ENCODE measurements at places on chromosomes 7 and 10.

DNA sequence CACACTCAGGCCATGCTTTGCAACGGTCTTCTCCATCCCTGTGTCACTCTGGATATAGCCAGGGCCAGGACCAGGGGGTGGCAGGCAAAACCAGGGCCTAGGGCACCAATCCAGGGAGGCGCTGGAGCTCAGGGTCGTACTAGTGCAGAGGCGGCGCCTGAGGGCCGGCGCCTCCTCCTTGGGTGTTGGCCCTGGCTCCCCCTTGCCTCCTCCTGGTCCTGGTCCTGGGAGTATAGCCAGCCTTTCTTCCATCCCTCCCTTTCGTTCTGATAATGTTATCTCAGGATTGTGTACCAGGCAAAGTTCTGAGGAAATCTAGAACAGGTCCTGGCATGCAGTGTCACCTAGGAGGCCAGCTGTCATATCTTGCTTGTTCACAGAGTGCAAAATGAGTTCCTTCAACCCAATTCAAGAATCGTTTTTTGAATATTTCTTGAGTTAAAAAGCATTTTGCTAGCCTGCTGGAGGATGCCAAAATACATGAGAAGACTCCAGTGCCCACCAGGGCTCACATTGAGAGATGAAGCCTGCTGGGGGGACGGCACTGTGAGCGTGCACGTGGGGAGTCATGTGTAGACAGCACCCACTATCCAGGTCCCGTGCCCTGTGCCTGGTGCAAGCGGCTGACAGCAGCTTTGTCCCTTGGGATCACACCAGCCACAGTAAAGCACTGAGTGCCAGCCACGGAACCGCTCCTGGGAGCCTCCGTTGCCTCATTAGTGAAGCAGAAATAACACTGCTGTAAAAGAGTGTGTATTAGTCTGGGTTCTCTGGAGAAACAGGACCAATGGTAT lies 106.9 kb upstream of the C7orf33 start:
- no peak for DNase-seq

DNA sequence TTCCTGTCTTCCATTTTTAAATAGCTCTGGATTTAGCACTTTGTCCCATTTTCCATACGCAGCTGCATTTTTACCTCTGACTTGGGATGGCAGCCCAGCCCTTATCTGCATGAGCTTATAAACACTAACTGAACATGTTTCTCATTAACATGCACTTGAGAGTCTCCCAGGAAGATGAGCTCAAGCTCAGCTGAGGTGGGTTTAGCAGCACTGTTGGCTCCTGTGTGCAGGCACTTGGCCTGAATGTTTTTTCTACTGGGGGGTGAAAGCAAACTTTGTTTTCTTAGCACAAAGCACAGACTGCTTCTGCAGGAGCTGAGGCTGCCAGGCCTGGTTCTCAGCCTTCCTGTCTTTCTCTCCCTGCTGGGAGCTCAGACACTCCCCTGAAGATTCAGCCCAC lies 1093.6 kb upstream of the AUTS2 start:
- DNase-seq = no peak

- DNase-seq = no peak
Measured at GRCh38 chr7:38283107-38283506, 9.7 kb upstream of the TARP start.

GRCh38 chr10:85916994-85917573 lies 449.5 kb downstream of the GRID1 start:
- no peak for DNase-seq

GRCh38 chr7:66615699-66616098 lies 13.0 kb upstream of the KCTD7 start:
- no peak for DNase-seq

GRCh38 chr10:110613341-110613995 lies 30.7 kb upstream of the RBM20 start:
- DNase-seq = no peak

DNA sequence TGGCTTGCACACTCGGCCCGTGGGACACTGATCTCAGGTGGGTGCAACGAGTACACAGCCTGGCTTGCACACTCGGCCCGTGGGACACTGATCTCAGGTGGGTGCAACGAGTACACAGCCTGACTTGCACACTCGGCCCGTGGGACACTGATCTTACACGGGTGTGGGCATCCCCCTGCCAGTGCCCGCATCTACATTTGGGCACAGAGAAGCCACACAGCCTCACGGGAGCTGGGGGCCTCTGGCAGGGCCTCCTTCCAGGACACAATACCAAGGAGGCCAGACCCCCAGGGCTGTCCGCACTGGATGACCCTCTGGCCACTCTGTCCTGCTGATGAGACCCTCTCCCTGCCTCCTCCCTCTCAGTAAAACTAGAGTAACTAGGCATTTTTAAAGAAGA lies 330.5 kb downstream of the DNAJB6 start:
- no peak for DNase-seq

- DNase-seq = peak; percentile 28
Measured at GRCh38 chr10:6062101-6062771, at the start of gene IL2RA. Gene IL2RA, minus strand, starts transcription at chr10:6062367. Its CDS starts 216 bp downstream, at chr10:6062151.

- no peak for DNase-seq
Measured at GRCh38 chr7:24659505-24659904, 86.3 kb downstream of the PALS2 start.

- no peak for DNase-seq
Measured at GRCh38 chr7:2659556-2660358, 28.0 kb downstream of the TTYH3 start.

DNA sequence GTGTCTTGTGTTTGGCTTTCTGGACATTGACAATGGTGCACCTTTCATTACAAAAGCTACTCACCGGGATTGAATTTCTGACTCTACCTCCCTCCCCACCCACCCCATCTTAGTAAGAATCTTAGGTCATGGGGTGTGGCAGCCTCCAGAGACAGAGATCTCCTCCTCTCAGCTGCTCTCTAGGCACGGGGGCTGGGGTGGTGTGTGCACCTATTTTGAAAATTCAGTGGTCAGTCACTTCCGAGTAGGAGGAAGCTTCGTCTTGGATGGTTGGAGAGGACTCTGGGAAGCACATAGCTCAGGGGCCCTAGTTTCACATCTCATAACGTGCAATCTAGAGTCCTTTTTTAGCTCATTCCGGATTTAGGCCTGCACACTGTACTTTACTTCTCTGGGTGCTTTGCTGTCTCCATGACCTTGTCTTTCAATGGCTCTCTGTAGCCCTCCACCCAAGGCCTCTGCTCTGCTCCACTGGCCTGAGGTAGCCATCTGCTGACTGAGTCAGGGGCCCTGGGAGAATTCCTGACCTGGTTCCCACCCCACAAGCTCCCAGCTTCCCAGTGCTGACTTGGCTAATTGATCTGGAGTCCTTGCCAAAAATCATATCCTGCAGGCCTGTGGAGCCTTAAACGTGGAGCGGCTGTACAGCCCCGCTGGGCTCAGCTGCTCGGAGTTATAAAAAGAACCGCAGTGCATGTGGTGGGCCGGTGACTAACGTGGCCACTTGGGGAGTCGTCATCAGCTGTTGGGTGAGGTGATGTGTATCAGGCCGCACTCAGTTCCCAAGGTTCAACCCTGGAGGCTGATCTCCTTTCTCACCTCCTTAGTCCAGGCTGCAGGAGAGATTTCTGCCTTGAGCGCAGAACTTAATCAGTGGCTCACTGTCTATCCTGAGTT lies 19.3 kb upstream of the ADAMTS14 start:
- no peak for DNase-seq

DNA sequence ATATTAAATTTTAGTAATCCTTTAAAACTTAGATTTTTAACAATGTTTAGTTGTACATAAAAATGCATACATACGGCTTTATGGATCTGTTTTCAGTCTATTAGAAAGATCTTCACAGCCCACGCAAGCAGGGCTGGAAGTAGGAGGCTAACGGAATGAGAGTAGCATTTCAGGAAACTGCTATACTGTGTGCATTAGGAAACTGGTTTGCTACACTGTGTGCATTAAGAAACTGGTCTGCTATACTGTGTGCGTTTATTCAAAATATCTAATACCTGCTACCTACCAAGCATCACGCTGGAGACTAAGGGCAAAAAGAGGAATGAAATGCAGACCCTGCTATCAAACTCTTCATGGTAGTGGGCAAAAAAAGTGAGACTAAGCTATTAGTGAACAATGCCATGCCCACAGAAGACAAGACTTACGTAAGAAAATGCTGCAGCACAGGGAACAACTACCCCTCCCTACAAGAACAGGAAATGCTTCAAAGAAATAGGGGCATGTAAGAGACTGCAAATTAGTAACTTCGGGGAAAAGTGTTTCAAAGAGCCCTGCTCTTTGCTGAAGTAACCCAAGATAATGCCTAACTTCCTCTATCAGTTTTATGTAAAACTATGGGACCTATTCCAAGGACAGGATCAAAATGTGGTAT lies 11.3 kb downstream of the RAB11FIP2 start:
- DNase-seq = no peak

- DNase-seq = no peak
Measured at GRCh38 chr7:54932818-54933543, 85.8 kb upstream of the EGFR start.

DNA sequence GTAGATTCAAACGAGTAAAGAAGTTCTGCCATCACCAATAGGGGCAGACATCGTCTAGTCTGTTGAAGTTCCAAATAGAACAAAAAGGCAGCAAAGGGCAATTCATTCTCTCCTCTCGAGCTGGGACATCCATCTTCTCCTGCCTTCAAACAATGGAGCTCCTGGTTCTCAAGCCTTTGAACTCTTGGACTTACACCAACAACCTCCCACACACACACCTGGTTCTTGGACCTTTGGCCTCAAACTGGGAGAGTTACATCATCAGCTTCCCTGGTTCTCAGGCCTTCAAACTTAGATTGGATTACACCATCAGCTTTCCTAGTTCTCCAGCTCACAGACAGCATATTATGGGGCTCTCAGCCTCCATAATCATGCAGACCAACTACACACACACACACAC lies 9.8 kb upstream of the GIMAP5 start:
- DNase-seq = no peak

- DNase-seq = peak; percentile 44
Measured at GRCh38 chr7:142854372-142855113, at the start of gene EPHB6. Gene EPHB6, plus strand, starts transcription at chr7:142855076. Its CDS starts 8,152 bp downstream, at chr7:142863228.

DNA sequence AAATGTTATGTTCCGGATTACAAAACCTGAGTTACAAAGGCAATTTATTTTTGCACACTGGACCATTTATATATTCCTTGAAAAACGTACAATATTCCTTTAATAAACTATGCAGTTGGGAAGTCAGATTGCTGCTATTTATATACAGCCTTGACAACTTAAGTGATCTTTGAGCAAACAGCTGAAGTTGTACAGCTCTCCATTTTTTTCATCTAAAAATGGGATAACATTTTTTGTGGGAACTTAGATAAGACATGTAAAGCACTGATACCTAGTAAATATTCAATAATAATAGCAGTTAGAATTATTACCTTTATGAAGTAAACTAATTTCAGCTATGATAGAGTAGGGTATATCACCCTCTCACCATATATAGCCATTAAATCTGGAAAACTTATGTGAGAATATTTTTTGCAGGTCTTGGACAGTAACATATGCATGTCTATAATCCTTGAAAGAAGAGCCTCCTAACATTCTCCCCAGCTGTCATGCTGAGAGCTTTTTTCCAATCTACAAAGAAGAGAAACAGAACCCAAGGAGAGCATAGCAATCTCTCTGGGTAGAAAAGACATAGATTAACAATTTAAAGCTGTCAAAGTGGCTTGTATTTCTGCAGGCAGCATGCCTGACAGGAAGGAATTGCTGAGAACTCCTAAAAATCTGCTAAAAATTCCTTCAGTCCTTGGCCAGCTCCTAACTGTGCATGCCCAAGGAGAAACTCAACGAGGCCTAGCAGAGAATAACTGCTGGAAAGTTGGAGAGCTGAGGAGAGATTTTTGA lies 326.0 kb downstream of the CRPPA start:
- DNase-seq = no peak

DNA sequence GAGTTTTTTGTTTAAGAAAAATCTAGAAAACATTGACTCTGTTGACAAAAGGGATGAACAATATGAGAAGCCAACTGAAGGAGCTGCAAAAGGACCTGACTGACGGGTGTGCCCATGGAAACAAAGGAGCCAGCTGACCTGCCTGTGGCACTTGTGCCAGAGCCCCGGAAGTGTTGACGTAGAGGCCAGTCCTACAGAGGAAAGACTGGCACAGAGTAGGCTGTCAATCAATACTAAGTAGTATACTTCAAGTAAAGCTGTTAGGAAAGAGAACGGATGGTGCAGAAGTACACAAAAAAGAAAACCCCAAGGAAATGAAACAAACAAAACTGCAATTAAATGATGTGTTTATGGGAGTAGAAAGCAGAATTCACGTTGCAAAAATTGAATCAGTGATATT lies 19.0 kb upstream of the ABI1 start:
- no peak for DNase-seq

GRCh38 chr7:133853706-133854276 lies 273.3 kb upstream of the LRGUK start:
- no peak for DNase-seq

DNA sequence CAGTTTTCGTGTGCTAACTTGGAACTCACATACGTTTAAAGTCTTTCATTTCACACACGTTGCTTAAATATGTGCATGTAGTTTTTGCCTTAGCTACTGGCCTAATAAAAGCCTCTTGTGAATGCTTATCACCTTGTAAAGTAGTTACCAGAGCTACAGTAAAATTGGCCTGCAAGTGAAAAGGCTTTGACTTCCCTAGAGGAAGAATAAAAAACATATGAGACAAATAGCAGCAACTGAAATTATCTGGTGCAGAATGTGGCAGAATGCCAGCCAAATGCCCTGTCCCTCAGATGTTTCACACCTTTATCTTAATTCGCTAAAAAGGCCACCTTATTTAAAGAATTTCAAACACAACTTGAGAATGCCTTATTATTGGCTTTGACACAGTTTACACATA lies 28.1 kb upstream of the RPA3 start:
- no peak for DNase-seq

- no peak for DNase-seq
Measured at GRCh38 chr7:6227294-6227846, 45.1 kb downstream of the CYTH3 start.

DNA sequence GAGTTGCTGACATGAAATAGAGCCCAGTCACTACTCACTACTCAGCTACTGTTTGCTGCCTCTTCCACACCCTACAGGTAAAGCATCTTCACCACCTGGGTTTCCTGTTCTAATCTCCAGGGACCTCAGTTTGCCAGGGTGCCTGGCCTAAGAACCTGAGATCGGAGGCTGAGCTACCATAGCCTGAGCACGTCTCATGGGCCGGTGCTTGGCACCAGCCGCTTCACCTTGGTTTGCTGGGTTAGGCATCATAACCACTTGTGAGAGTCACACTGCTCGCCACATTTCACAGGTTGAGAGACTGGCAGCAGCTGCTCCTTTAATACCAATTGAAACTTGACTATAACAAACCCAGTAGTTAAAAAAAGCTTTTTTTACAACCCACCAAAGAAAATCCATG lies 75.1 kb downstream of the EMX2 start:
- no peak for DNase-seq

GRCh38 chr10:125953778-125954385 lies 57.5 kb downstream of the FANK1 start:
- DNase-seq = no peak

DNA sequence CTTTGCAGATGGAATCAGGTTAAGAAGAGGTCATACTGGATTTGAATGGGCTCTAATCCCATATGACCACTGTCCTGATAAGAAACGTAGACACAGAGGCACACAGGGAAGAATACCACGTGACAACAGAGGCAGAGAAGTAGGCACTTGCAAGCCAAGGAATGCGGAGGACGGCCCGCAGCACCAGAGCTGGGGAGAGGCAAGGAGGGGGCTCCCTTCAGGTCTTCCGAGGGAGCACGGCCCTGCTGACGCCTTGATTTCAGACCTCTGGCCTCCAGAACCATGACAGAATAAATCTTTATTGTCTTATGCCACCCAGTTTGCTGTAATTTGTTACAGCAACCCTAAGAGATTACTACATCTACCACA lies 44.7 kb upstream of the TMEM213 start:
- DNase-seq = no peak

- DNase-seq = no peak
Measured at GRCh38 chr10:3099291-3100092, 32.1 kb downstream of the PFKP start.

All from effector CD8-positive, alpha-beta T cell (primary cell).